ENCODE measurements at places on chromosomes 7 and 10.

DNA sequence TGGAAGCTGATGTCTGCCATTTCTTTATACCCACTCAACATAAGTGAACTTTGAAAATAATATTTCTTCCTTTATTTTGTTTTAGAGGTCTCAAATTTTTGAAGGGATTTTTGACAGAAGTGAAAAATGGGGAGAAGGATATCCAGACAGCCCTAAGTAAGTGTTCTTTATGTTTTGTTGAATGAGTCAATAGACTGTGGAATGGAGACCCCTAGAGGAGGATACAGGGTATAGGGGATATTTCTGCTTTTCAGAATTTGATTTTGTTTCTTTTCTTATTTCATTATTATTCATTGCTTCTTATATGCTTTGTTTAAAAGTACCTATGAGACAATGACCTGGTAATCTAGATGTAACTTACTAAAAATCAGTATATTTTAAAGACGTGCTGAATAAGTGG lies 34.4 kb downstream of the PLEKHA8 start:
- DNase-seq: no peak

GRCh38 chr10:60732807-60733516 lies 45.3 kb upstream of the CDK1 start:
- DNase-seq: peak; percentile 42

DNA sequence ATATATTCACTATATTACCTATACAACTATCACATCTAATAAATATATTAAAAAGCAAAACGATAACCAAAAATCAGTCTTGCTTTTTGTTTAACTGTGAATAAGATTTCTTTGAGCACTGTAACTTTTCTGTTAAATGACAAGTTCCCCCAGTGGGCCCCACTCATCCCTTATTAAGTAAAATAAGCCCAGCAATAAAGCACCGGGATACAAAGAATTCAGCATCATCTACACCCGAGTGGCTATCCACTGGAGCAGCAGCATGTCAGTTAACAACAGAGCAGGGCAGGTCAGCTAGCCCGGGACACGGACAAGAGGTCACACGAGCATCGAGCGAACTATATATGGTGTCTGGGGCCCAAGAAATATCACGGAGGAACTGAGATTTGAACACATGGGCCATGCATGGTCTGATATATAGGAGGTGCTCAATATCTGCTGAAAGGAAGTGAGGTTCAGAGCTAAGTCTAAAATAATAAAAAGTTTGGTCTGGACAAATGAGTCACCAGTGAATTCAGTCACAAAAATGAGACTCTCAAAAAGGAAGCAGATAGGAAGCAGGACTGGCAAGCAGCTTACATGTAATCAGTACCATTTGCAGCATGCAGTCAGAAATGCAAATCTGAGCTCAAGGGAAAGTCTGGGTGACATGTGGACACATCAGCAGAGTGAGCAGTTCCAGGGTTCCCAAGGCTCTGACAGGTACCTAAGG lies 4.1 kb downstream of the ERCC6 start:
- DNase-seq: no peak

DNA sequence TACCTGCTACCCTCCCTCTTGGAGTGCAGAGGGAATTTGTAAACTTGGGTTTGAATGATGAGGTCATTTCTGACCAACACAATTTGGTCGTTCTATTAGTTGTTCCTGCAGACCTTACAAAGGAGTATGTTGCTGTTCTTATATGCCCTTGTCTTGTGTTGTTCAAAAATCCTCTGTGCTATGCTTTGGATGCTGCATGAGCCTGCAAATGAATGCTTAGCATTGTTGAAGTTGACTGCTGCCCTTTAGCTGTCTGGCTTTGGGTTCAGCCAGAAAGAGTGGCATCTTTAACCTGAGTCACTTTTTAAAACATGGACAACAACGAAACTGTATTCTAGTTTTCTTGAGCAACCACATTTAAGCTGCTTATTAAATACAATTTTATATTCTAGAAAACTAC lies 80.3 kb downstream of the SND1 start:
- no peak for DNase-seq

- no peak for DNase-seq
Measured at GRCh38 chr10:78505657-78506056, 472.0 kb downstream of the RPS24 start.

GRCh38 chr10:110641256-110641655 lies 2.9 kb upstream of the RBM20 start:
- peak; percentile 21 for DNase-seq

- DNase-seq: no peak
Measured at GRCh38 chr7:135509589-135509838, 388 bp downstream of the CNOT4 start.

DNA sequence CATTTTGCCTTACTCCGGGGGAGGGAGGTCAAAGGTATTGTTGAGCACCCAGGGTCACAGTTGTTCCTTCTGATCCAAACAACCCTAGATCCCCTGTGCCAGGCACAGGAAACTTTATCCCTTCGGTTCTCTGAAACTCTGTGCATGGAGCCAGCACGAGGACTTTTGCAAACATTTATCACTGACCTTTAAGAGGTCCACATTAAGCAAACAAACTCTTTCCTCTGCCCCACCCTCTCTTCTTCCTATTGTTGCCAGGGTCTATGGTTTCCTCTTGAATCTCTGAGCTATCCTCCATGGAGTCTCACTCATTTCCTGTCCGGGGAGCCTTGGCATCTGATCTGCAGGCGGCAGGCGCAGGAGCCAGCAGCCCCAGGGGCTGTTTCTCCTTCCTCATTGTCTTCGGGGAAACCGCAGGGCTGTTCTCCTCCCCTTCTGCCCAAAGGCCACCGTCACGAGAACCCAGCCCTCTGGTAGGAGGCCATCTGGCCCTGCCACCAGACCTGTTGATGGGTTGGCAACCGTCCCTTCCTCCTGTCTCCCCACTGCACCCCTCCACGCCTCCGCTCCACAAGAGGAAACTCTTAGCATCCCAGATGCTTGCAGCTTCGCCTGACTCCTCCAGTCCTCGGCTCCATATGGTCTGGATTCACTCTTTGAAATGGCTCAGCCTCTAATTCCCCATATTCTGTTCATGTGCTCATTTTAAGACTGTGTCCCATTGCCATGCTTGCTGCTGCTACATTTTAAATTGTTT lies 327.3 kb upstream of the NRP1 start:
- DNase-seq: no peak

DNA sequence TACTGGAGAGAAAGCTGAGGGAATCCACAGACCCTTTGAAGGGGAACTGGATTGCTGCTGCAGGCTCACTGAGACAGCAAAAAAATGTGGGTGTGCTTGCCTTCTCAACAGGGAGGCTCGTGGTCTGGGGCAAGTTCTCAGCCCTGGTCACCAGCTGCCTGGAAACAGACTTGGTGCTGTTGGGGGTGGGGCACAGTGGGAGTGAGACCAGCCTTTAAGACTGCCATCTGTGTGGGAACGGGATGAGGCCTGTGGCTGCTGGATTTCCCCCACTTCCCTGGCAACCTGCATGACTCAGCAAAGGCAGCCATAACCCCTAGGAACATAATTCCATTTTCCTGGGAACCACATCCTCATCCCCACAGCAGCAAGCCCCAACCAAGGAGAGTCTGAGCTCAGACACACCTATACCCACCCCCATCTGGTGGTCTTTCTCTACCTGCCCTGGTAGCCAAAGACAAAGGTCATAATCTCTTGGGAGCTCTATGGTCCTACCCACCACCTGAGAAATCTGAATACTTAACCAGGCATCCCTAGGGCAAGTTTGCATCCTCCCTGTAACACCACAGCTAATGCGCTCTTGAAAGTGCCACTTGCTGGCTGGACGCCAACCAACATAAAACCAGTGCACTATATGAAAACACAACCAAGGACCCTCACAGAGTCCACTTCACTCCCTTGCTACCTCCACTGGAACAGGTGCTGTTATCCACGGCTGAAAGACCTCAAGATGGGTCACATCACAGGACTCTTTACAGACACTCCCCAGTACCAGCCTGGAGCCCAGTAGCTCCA lies 45.0 kb upstream of the TFEC start:
- no peak for DNase-seq

DNA sequence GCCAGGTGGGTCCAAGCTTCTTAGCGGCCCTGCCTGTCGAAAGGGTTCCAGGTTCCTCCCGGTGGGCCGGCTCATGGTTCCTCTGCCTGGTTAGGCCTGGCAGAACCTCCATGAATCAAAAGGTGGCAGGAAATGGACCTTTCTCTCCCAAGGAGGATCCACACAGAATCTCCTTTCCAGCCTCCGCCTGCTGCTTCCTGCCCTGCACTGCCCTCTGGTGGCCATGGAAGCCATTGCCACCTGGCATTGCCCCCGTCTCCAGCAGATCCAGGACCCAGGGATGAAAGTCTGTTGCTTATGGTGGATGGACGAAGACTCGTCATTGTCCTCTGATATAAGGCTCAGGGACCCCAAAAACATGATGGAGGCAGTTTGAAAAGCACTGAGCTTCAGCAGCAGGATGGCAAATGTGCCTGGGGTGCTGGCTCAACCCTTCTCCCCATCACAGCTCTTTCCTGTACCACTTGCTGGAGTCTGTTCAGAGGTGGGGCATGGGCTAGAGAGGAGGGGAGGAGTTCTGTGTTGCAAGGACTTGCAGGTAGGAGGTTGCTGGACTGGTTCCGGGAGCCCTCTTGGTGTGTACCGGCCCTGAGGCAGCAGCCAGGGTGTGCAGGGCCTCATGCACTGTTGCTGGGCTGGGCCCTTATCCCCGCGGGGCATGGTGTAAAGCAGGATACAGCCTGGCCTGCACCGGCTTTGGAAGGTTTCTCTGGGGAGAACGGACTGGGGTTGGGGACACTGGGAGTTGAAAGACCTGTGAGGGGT lies 11.3 kb upstream of the INMT start:
- peak; percentile 56 for DNase-seq
